ENCODE measurements at places on chromosomes 16 and 17.

GRCh38 chr17:79201119-79201518 is 126.5 kb downstream of the ENGASE start:
- H3K36me3 ChIP-seq: no peaks in the 10 kb centered on the region
- H3K4me1 ChIP-seq: no peaks in the 10 kb centered on the region
- peaks cover 8% of the 10 kb centered on the region for H3K27me3 ChIP-seq
- no peak overlapping the region for H3K4me3 ChIP-seq

DNA sequence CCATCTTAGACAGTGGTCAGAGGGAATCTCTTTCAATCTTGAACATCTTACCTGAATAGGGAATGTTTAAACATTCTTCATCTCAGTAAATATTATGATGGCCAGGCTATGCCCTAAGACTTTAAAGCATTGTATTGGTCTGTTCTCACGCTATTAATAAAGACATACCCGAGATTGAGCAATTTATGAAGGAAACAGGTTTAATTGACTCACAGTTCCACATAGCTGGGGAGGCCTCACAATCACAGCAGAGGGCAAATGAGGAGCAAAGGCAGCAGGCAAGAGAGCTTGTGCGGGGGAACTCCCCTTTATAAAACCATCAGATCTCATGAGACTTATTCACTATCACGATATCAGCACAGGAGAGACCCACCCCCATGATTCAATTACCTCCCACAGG is 55.3 kb upstream of the SOX9 start:
- no peak overlapping the region for H3K27ac ChIP-seq
- no peaks in the 10 kb centered on the region for H3K27me3 ChIP-seq
- H3K36me3 ChIP-seq: no peaks in the 10 kb centered on the region

DNA sequence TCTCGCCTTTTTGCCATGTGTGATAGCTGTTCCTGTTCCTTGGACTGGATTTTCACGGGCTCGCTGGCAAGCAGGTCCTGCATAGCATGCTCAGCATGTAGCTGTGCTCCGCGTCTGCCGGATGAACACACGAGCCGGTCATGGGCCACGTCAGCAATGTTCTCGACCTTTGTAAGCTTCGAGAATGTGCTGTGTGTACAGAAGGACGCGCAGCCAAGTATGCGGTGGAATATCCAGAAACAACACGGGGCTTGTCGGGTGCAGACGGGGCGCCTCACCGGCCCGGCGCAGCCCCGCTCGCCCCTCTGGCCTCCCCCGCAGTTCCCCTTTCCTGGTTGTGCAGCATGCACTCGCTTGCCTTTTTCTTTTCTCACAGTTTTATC is 42.2 kb downstream of the RPTOR start:
- no peaks in the 10 kb centered on the region for H3K27me3 ChIP-seq
- H3K27ac ChIP-seq: no peak overlapping the region
- no peak for DNase-seq
- H3K36me3 ChIP-seq: no peaks in the 10 kb centered on the region
- no peak overlapping the region for H3K4me3 ChIP-seq
- H3K4me1 ChIP-seq: no peaks in the 10 kb centered on the region

- H3K27ac ChIP-seq: no peak overlapping the region
- DNase-seq: no peak
- peaks cover 11% of the 10 kb centered on the region for H3K27me3 ChIP-seq
- H3K4me3 ChIP-seq: no peak overlapping the region
Observed at GRCh38 chr16:58862334-58863021, 128.4 kb upstream of the GOT2 start.

GRCh38 chr16:12096157-12096777 is 119.7 kb downstream of the SNX29 start:
- peak; percentile 7 for DNase-seq
- H3K27me3 ChIP-seq: no peaks in the 10 kb centered on the region
- H3K4me1 ChIP-seq: no peaks in the 10 kb centered on the region
- H3K4me3 ChIP-seq: no peak overlapping the region
- no peaks in the 10 kb centered on the region for H3K36me3 ChIP-seq

DNA sequence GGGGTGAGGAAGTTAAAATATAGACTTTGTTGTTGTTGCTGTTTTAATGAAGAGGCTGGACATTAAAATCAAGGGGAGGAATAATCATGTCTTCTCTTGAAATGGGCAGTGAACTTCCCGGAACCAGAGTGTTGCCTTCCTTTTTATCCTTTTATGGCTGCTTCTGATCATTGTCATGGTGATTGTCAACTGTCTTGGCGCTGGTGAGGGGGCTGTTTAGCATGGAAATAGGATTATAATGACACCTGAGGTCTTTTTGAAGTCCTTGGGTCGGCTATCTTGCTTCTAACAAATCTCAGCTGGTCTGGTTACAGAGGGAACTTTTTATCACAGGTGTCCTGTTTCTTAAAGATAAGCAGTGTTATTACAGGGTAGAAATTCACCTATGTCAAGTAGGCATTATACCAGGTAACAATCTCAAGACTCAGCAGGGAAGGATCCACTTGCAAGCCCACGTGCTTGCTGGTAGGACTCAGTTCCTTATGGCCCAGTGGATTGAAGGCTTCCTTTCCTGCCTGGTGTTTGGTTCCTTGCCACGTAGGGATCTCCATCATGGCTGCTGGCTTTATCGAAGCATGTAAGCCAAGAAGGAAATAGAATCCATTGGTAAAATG is 349.3 kb downstream of the WWOX start:
- no peak overlapping the region for H3K4me3 ChIP-seq
- no peak for DNase-seq
- no peaks in the 10 kb centered on the region for H3K27me3 ChIP-seq
- no peaks in the 10 kb centered on the region for H3K4me1 ChIP-seq
- H3K27ac ChIP-seq: no peak overlapping the region
- no peaks in the 10 kb centered on the region for H3K36me3 ChIP-seq

GRCh38 chr17:9750524-9750923 is 40.9 kb downstream of the DHRS7C start:
- H3K4me3 ChIP-seq: no peak overlapping the region
- no peaks in the 10 kb centered on the region for H3K36me3 ChIP-seq
- DNase-seq: no peak
- H3K4me1 ChIP-seq: no peaks in the 10 kb centered on the region
- peaks cover 2% of the 10 kb centered on the region for H3K27me3 ChIP-seq
- no peak overlapping the region for H3K27ac ChIP-seq

GRCh38 chr17:63552211-63552610 is 1.9 kb downstream of the DCAF7 start:
- H3K4me3 ChIP-seq: peak overlapping the region; percentile 69
- no peak for DNase-seq
- H3K36me3 ChIP-seq: peaks cover 34% of the 10 kb centered on the region
- H3K27me3 ChIP-seq: no peaks in the 10 kb centered on the region
- H3K4me1 ChIP-seq: peaks cover 4% of the 10 kb centered on the region

DNA sequence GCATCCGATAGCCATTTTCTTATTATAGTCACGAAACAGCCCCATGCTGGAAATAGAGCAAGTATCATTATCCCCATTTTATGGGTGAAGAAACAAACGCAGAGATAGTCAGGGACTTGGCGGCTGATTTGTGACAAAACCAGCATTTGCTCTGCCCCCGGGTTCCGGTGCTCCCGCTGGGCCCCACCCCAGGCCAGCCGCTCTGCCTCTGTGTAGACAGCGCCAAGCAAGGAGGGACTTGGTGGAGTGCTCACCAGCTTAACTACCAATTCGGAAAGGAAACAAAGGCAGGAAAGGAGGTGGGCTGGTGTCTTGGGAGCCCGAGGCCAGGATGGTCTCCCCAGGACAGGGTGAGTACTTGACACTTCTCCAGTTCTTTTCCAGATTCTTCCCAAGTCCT is 10.0 kb downstream of the SRL start:
- no peak overlapping the region for H3K4me3 ChIP-seq
- no peaks in the 10 kb centered on the region for H3K4me1 ChIP-seq
- no peak overlapping the region for H3K27ac ChIP-seq
- DNase-seq: no peak
- H3K36me3 ChIP-seq: no peaks in the 10 kb centered on the region

DNA sequence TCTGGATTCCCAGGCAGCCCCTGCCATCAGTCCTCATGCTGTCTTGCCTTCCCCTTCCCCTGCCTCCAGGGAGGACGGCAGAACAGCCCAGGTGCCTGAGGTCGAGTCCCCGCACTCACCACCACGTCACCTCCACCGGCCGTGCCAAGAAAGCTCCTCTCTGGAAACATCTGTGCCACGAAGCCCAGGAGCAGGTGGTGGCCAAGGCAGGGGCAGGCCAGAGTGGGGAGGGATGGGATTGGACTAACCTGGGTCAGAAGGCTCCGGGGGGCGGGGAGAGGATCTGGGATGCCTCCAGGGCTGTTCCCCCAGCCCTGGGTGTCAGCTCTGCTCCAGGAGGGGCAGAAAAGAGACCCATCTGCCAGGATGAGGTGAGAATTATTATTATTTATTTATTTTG is 7.4 kb upstream of the DPEP1 start:
- H3K4me3 ChIP-seq: no peak overlapping the region
- no peaks in the 10 kb centered on the region for H3K27me3 ChIP-seq
- H3K36me3 ChIP-seq: no peaks in the 10 kb centered on the region

DNA sequence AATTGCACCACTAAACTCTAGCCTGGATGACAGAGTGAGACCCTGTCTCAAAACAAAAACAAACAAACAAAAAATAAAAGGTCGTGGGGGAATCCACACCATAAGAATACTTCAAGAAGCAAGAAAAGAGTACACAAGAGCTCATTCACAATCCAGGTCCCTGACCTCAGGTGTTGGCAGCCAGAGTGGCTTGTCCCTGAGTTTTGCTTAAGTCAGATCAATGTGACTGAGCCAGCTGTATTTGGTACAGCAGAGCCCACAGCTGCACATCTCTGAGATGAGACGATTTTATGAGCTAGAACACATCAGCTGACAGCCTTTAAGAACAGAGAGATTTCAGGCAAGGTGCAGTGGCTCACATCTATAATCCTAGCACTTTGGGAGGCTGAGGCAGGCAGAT is 22.4 kb downstream of the CACNG1 start:
- no peak overlapping the region for H3K27ac ChIP-seq
- DNase-seq: no peak
- H3K27me3 ChIP-seq: no peaks in the 10 kb centered on the region
- peaks cover 7% of the 10 kb centered on the region for H3K36me3 ChIP-seq
- no peak overlapping the region for H3K4me3 ChIP-seq
- H3K4me1 ChIP-seq: no peaks in the 10 kb centered on the region

- peaks cover 23% of the 10 kb centered on the region for H3K4me1 ChIP-seq
- peaks cover 36% of the 10 kb centered on the region for H3K36me3 ChIP-seq
- no peak for DNase-seq
- H3K27me3 ChIP-seq: no peaks in the 10 kb centered on the region
- H3K27ac ChIP-seq: peak overlapping the region; percentile 25
Observed at GRCh38 chr16:24748242-24748641, 18.8 kb downstream of the TNRC6A start.

DNA sequence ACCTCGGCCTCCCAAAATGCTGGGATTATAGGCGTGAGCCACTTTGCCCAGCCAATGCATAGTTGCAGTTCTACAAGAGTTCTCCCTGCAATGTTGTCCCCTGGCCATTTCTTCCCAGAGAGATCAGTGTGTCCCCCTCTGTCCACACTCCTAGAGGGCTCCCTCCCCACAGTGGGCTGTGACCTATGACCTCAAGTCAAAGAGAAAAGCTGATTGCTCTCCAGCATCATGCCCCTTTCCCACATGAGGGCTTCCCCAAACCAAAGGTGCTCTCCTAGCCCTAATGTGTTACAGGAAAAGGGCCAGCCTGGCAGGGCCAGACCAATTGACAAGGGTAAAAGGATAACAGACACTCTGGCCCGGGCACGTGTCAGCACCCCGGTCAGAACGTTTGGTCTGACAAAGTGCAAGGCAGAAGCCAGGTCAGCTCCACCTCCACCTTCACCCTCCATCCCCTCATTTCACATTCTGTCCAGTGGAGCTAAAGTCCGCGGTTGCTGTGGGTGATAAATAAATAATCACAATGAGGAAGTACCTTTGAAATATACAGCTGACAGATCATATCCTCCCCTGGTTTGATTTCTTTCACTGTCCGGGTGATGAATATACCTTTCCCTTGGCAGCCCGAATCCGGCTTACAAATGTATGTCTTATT is 17.8 kb downstream of the TTLL6 start:
- peaks cover 4% of the 10 kb centered on the region for H3K4me1 ChIP-seq
- no peak for DNase-seq
- H3K27ac ChIP-seq: no peak overlapping the region
- no peaks in the 10 kb centered on the region for H3K36me3 ChIP-seq
- no peaks in the 10 kb centered on the region for H3K27me3 ChIP-seq

- H3K4me1 ChIP-seq: no peaks in the 10 kb centered on the region
- no peak overlapping the region for H3K4me3 ChIP-seq
- DNase-seq: no peak
- H3K27me3 ChIP-seq: no peaks in the 10 kb centered on the region
- H3K36me3 ChIP-seq: no peaks in the 10 kb centered on the region
- no peak overlapping the region for H3K27ac ChIP-seq
Observed at GRCh38 chr16:50889276-50889675, 147.4 kb downstream of the CYLD start.

GRCh38 chr17:43760254-43760852 is 1.8 kb upstream of the SOST start:
- no peak overlapping the region for H3K4me3 ChIP-seq
- peaks cover 8% of the 10 kb centered on the region for H3K27me3 ChIP-seq
- H3K36me3 ChIP-seq: no peaks in the 10 kb centered on the region
- DNase-seq: peak; percentile 90
- H3K4me1 ChIP-seq: peaks cover 7% of the 10 kb centered on the region
